ENCODE measurements at places on chromosomes 13 and 19.
A peak's percentile ranks its signal among the peaks of the same experiment; 100 is the strongest.

GRCh38 chr19:34236035-34236987, 18.0 kb upstream of the GARRE1 start:
- no peak for DNase-seq

- no peak for DNase-seq
Observed at GRCh38 chr13:112842343-112842856, 126.6 kb upstream of the MCF2L start.

GRCh38 chr13:41774605-41775218, 186.2 kb downstream of the VWA8 start:
- DNase-seq, result no peak

DNA sequence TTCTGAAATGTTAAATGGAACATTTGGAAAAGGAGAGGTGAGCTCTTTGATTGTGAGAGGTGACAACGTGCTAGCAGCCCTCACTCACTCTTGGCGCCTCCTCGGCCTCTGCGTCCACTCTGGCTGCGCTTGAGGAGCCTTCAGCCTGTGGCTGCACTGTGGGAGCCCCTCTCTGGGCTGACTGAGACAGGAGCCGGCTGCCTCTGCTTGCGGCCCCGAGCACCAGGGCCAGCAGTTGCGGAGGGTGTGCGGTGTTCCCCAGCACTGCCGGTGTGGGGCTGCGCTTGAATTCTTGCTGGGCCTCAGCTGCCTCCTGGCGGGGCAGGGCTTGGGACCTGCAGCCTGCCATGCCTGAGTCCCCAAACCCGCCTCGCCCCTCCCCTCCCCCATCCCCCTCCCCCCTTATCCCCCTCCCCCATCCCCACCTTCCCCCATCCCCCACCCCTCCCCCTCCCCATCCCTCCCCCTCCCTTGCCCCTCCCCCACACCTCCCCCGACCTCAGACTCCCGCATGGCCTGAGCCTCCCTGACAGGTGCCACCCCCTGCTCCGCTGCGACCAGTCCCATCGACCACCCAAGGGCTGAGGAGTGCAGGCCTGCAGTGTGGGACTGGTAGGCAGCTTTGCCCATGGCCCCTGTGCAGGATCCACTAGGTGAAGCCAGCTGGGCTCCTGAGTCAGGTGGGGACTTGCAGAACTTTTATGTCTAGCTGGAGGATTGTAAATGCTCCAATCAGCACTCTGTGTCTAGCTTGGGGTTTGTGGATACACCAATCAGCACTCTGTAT, 411.0 kb downstream of the OLFM4 start:
- DNase-seq, result no peak

- DNase-seq, result no peak
Observed at GRCh38 chr13:35143123-35143522, 201.1 kb downstream of the NBEA start.

- no peak for DNase-seq
Observed at GRCh38 chr13:31875134-31875533, 135.8 kb downstream of the RXFP2 start.

GRCh38 chr19:30087381-30088138, 145.5 kb downstream of the URI1 start:
- DNase-seq, result no peak

- DNase-seq, result no peak
Observed at GRCh38 chr13:34867590-34867989, 74.5 kb upstream of the NBEA start.

GRCh38 chr13:50026788-50027473, 11.7 kb downstream of the KCNRG start:
- no peak for DNase-seq

GRCh38 chr13:52969373-52969772, 59.2 kb upstream of the OLFM4 start:
- DNase-seq, result no peak

DNA sequence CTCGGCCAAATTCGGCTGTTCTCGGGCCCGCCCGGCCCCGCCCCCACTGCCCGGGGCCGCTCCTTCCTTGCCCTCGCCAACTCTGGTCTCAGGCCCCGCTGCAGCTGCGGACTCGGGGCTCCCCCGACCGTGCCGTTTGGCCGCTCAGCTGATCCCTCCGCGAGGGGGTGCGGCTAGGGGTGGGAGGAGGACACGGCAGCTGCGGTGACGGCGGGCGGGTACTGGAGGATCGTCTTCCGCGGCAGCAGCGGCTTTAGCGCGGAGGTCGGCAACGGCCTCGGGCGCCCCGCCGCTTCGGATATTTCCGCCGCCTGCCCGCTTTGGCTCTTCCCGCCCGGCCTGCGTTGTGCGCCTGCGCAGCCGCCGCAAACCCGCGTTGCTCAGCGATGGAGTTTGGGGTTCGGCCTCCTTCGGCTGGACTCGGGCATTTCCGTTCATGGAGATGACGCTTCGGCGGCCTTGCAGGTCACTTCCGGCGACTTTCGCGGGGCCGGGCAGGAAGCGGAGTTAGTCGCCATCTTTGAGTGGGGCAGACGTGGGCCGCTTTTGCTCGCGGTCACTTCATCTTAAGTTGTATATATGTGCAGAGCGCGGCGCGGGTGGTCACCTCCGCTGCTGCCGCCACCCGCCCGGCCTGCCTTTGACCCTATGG, 338 bp upstream of the UBE2M start:
- DNase-seq, result peak; percentile 100

DNA sequence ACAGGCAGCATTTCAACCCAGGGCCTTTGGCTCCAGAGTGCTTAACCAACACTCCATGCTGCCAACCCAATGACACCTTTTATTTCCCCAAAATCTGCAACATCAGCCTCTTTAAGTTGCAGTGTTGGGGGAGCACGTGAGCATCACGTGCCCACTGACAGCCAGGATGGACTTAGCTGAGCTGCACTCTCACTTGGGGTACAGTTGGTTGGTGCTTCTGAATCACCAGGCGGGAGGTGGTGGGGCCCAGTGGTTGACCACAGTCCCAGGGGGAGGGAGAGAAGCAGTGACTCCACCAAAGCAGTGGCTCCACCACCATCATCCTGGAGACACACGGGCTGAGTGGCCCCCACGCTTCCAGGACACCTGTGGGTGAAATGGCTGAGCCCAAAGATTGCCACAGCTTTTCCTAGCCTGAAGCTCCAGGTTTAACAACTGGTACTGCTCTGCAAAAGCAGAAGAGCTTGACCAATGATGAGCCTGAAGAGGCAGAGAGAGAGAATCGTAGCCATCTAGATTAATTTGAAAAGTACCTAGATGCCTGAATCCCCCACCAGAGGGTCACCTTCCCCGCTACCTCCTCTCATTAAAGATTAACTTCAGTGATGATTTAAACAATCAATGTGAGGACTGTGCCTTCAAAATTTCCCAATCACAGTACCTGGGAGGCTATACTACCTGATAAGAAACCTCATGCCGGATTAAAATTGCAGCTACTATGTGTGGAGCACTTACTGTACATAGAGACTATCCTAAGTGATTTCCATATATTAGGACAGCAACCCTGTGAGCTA, 193.8 kb downstream of the FOXO1 start:
- no peak for DNase-seq

- no peak for DNase-seq
Observed at GRCh38 chr19:2036424-2036823, 14.6 kb downstream of the MKNK2 start.

All from ecto neural progenitor cell (in vitro differentiated cells).